Fibroblast of skin of right biceps (primary cell): ENCODE measurements at places on chromosomes 1 and 21.

DNA sequence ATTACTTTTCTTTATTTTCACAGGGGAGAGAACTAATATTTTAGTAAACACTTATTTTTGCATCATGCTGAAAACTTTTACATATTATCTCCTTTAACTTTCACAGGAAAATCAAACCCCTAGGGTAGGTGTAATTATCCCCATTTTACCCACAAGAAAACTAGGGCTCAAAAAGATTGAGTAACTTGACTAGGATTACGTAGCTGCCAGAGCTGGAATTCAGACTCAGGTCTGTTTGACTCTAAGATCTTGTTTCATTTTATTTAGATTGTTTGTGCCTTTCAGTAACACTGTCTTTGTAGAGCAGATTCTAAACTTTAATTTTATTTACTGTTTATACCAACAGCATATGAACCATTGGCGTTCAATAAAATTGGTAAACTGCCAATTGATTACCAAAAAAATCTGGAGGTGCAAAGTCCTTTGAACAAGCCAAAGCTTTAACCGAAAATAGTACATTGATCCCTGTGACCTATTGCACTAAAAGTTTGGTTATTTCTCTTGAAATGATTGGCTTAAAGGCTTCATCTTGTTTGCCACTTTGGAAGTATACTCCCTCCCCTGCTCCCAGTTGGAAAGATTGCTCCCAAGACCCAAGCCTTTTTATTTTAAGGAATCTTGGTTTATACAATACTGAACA is 71.0 kb upstream of the WDR26 start:
- DNase-seq: no peak

DNA sequence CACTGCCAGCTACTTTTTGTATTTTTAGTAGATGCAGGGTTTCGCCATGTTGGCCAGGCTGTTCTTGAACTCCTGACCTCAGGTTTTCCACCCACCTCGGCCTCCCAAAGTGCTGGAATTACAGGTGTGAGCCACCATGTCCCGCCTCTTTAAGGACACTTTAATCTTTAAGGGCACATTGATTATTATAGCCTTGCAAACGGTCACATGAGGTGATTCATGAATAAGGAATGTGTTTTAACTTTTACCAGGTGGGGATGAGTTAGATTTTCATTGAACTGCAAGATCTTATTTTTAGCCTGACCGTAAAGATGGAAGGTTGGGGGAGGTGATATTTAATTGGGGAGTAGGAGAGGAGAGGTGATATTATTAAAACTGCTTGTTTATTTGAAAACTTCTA is 61.9 kb downstream of the TBCE start:
- DNase-seq: peak; percentile 37

- no peak for DNase-seq
Observed at GRCh38 chr1:210070531-210070930, 132.5 kb downstream of the SYT14 start.

DNA sequence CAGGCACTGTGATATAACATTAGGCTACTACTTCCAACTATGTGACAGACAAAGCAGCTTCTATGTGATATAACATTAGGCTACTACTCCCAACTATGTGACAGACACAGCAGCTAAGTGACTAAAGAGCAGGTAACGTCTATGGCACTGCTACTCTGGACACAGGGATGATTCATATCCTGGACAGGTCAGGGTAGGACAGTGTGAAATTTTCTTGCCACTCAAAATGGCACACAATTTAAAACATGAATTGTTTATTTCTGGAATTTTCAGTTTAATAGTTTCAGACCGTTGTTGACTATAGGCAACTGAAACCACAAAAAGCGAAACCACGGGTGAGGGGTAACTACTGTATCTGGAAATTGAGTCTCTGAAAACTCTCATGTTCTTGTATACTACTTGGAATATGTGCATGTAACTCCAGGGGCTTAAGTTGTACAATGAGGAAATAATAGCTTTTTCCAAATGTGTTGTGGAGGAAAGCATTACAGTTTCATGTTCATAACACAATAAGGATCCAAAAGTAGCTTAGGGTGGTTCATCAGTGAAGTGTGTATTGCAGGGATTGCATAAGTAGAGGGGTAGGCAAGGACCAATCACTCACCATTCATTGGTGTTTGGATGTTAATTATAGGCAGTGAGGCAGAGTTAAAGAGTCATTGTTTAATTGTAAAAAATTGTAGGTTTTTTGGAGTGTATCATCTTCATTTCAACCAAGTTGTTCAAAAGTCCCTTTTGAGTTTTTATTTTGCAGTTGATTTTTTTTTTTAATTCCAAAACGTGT is 5.3 kb downstream of the DTL start:
- no peak for DNase-seq

- DNase-seq: peak; percentile 22
Observed at GRCh38 chr1:40389871-40390560, 16.5 kb downstream of the SMAP2 start.

DNA sequence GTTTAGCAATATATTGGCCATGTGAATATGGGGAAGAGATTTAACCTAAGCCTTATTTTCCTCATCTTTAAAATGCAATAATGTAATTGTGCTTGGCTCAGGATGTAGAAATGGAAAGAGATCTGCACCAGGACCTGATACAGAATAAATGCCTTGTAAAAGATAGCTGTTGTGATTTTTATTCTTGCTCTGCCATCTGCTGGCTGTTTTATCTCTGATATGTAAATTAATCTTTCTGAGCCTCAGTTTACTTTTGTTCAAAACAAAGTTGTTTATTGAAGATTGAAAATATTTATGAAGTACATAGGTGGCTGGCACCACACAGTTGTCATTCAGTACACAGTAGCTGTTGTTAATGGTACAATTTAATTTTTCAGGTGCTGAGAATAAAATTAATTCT is 21.9 kb downstream of the ZYG11B start:
- DNase-seq: no peak

GRCh38 chr1:28571911-28572310 is 19.0 kb downstream of the TRNAU1AP start:
- no peak for DNase-seq

DNA sequence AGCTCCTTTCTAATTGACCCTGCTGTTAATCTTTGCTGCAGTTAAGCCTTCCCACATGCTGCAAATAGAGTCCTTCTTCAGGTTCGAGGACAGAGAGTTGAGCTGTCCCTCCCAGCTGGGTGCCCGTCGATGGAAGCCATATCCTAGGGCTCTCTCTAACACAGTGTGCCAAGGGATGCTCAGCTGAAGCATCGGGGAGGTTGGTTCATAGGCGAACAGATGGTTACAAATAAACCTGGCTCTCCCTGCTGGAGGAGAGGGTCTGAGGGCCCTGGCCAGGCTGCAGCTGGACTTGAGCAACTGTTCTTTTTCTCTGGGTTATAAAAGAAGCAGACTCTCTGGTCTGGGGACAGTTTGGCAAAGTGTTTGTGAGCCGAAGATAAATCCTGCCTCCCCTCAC is 120.3 kb upstream of the C8B start:
- no peak for DNase-seq
